RWPE1 (cell line): ENCODE measurements at places on chromosomes 1 and 21.
A peak's percentile ranks its signal among the peaks of the same experiment; 100 is the strongest.

DNA sequence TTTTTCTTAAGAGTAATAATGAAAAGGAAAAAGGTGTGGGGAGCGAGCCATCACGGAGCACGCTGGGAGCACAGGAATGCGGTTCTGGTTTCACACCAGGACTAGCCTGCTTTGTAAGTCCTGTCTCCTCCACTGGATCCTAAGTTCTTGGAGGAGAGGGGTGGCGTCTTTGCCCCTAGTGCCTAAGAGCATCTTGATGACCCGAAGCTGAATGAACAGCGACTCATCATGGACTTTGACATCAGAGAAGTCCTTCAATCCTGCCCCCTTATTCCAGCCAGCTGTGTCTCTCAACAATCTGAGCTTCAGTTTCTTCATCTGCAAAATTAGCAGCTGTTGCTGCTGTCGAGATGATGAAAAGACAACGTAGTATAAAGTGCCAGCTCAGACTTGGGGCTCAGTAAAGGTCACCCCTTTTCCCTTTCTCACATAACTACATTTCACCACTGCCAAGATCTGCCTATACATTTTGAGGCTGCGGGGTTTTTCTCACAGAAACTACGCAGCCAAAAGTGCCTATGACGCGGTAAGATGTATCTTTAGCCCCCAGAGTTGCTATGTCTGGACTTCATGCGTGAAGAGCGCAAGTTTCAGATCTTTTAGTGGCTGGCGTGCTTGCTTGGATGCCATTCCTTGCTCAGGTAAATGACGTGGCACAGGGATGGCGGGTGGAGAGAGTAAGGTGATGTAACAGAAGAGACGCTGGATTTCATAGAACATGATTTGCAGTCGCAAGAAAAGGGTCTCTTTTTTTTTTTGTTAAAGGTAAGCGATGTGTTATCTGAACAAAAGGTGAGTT lies 4.9 kb upstream of the PRDM2 start:
- DNase-seq: no peak

GRCh38 chr1:65764052-65764451 lies 28.6 kb upstream of the PDE4B start:
- DNase-seq: no peak

DNA sequence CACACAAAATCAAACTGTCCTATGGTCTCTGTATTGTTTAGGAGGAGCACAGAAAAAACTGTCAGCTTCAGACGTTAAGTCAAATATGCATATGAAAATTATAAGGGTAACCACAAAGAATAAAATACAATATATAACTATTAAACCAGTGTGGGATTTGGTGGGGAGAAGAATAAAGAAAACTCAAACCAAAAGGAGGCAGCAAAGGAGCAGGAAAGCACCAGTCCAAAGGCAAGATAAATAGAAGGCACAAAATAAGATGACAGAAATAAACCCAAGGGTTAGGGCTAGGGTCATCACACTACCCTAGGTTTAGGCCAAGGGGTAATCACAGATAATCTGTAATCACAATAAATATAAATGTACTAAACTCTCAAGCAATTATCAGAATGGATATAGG lies 32.8 kb downstream of the DLGAP3 start:
- no peak for DNase-seq

DNA sequence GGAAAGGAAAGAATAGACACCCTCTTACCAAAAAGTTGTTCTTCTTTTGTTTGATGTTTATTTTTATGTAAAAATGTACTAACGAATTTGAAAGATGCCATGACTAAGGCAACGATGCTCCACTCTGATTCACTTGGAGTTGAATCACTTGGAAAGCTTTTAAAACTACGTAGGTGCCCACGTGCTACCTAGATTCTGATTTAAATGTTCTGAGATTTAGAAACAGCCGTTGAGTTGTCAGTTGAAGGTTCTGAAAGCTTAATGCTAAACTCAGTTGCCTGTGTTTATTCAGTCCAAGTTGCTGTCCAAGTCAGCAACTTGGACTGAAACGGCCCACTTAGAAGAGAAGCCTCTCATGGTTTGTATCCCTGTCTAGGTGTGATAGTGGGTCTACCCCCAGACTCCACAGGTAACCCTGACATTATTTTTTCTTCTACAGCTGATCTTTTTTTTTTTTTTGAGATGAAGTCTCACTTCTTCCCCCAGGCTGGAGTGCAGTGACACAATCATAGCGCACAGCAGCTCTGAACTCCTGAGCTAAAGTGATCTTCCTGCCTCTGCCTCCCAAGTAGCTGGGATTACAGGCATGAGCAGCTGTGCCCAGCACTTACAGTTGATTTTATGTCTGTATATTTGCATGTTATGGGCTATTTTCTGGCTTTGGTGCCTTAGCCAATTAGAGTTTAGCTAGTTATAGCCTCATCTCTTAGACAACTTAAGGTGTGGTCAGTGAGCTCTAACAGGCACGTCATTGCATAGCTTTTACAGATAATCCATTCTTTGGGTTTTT lies 1.4 kb upstream of the VAMP4 start:
- DNase-seq: peak; percentile 41

GRCh38 chr1:227391211-227391610 lies 72.9 kb upstream of the CDC42BPA start:
- no peak for DNase-seq

- DNase-seq: no peak
Observed at GRCh38 chr1:244861683-244862082, 2.7 kb downstream of the HNRNPU start.
